ENCODE measurements at places on chromosomes 13 and 19.

DNA sequence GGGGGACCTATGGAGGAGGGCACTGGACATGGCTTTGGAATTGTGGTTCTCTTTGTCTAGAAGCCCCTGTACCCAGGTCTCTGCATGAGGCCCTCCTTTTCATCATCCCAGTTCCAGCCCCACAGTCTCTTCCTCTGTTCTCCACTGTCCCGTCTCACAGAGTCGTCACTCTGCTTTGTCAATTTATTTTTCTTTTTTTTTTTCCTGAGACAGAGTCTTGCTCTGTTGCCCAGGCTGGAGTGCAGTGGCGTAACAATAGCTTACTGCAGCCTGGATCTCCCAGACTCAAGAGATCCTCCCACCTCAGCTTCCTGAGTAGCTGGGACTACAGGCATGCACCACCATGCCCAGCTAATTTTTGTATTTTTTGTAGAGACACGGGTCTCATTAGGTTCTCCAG, 619 bp upstream of the EXOC3L2 start:
- DNase-seq, result no peak

DNA sequence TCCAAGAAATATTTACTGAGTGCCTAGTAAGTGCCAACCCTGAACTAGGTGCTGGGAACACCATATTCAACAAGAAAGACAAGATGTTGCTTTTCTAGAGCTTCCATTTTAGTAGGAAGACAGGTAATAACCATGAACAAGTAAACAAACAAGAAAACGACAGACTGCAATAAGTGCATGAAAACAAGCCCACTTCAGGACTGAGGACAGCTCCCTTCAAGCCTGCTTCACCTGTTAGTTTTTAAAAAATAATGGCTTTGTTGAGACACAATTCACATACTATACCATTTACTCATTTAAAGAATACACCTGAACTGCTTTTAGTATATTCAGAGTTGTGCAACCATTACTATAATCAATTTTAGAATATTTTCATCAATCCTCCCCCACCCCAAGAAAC, 30.4 kb downstream of the CYP4F22 start:
- DNase-seq, result no peak

GRCh38 chr19:54731191-54731590, 6.9 kb downstream of the KIR3DL3 start:
- no peak for DNase-seq

GRCh38 chr19:39038098-39038497, 5.7 kb upstream of the FBXO27 start:
- no peak for DNase-seq

GRCh38 chr13:65472336-65472735, 1757.8 kb downstream of the PCDH9 start:
- DNase-seq, result no peak

GRCh38 chr19:4069331-4069959, 2.7 kb upstream of the ZBTB7A start:
- DNase-seq, result no peak

GRCh38 chr19:16143399-16144215, at the start of gene HSH2D:
Gene HSH2D (plus strand): TSS chr19:16143685. CDS start chr19:16148751, 5,066 bp downstream.
- peak; percentile 71 for DNase-seq

GRCh38 chr13:98384739-98385138, 192.2 kb downstream of the STK24 start:
- no peak for DNase-seq

GRCh38 chr13:111474136-111475002, 153.9 kb downstream of the TEX29 start:
- DNase-seq, result no peak

DNA sequence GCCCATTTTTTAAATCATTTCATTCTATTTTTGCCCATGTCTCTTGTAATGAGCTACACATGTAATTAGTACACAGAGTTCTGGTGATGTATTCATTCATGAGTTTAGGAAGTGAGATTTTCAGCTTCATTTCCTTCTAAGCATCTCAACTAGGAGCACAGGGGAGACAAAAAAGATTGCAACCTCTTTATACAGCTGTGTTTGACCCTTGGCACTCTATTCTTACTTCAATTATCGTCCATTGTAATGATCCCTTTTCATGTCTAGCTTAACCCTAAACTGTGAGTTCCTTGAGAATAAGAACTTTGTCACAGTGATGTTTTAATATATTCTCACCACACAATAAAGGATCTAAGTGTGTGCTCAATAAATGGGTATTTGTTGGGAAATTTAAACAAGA, 67.1 kb downstream of the GPC6 start:
- DNase-seq, result no peak

DNA sequence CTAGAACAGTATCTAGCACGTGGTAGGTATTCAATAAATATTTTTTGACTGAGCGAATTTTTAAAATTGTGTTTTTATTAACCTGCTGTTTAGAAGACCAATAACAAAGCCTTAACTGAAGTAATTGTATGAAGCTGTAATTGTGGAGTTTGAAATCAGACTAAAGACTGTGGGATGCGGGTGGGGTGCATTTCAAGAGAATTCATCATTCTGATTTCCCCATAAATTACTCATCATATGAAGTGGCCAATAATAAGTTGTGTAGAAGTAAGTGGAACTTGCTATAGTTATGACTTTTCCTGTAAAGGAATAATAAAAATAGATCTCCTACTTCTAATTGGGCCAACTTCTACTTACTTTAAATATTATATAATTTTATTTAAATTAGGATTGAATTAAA, 449.3 kb downstream of the PCDH9 start:
- no peak for DNase-seq

DNA sequence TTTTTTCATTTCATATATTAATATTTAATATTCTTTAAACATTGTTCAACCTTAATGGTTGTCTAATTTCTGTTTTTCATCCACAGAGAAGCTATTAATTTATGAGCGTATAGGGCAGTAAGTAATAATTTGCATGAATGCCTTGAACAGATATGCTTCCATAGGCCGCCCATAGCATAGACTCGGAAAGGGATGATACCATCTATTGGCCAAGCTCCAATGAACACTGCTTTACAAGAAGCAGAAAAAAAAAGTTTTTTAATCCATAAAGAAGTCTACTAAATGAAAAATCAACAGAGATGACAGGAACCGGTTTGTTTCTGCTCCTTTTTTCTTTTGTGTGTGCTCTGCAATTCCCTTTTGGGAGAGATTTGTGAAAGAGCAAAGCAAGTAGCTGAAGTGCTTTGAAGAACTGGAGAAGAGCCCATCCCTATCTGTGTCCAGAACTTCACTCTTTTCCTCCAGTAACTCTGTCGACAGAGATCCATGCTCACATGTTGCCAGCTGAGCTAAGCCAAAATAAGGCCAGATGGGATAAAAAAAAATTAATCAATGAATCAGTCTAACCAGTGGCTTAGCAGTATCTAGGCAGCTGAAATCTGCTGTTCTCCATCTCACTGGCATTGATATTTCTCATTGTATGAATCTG, 215.9 kb upstream of the SOX21 start:
- no peak for DNase-seq

Measured in stimulated activated CD8-positive, alpha-beta memory T cell treated with anti-CD3 and anti-CD28 coated beads, Interleukin-4, amount 100 ng/mL, for 1 hour (primary cell).